GM13976 (cell line): ENCODE measurements at places on chromosomes 6 and 20.

GRCh38 chr6:129764761-129765407, 54.9 kb upstream of the ARHGAP18 start:
- no peak for DNase-seq

DNA sequence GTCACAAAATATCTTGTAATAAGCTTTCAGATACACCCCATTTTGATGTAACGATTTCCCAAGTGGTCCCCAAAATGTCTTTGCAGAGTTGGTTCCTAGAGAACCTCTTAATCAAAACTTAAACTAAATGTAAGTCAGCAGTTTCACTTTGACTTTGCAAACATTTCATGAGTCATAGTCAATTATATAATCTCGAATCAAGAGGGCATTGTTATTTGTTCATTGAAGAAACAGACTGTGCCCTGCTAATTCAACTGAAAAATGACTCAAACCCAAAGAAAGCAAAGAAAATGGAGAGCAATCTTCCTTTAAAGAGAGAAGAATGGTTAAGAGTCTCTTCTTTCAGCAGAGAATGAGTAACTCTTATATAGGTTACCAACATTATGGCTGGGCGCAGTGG, 58.3 kb downstream of the IPCEF1 start:
- no peak for DNase-seq

GRCh38 chr6:6972456-6972855, 135.3 kb upstream of the RREB1 start:
- DNase-seq: no peak

GRCh38 chr6:132598473-132598872, 8.9 kb upstream of the TAAR5 start:
- no peak for DNase-seq

GRCh38 chr6:64217721-64218620, 582.4 kb downstream of the PHF3 start:
- DNase-seq: peak; percentile 10
